Skeletal muscle cell (primary cell): ENCODE measurements at places on chromosomes 1 and 21.

GRCh38 chr1:179082333-179082998, 596 bp downstream of the TOR3A start:
- DNase-seq, result no peak

- DNase-seq, result peak; percentile 4
Measured at GRCh38 chr1:62144238-62144831, 50.3 kb upstream of the L1TD1 start.

DNA sequence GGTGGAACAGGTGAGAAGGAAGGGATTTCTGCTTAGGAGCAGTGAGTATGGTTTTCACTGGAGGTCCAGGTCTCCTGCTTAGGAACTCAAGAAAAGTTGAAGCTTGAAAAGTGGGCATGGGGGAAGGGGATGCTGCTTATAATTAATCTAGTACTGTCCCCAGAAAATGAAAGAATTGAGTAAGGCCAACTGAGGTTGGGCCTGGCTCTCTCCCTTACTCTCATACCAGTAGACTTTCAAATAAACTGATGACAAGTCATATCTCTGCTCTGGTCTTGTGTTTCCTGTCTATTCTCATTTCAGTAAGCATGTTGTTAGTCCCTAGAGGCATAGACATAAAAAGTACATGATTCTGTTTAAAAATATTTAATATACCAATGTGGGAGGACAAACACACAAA, 26.4 kb downstream of the CD48 start:
- DNase-seq, result no peak

DNA sequence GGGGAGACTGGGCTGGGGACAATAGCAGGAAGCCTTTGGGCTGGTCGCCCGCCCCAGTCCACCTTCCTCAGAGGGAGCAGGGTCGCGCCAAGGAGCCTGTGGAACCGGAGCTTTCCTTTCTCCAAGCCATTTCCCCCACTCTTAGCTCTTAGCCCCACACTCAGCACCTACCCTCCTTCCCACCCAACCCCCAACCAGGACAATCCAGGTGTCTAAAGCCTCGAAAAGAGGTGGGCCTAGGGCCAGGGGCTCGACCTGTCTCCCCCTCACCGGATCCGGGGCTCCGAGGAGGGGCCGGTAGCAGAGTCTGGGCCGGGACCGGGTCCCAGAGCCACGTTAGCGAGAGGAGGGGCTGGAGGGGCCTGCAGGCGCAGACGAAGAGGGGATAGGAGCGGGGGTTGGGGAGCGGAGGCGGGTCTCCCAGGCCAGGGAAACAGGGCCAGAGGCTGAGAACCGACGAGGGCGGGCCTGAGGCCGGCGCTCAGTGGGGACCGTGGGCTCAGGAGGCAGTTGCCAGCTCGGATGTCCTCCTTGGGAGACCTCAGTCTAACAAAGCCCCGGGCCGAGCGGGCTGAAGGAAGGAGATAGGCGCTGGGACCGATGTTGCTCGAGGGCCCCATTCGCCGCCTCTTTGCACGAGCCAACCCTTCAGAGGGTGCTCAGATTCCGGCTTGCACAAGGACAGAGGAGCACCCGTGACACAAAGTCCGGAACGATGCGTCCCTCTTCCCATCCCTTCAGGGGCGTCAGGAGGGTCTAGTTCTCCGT, 943 bp downstream of the SEMA6C start:
- DNase-seq, result no peak

- DNase-seq, result no peak
Measured at GRCh38 chr1:41915786-41916571, 2.7 kb downstream of the HIVEP3 start.

DNA sequence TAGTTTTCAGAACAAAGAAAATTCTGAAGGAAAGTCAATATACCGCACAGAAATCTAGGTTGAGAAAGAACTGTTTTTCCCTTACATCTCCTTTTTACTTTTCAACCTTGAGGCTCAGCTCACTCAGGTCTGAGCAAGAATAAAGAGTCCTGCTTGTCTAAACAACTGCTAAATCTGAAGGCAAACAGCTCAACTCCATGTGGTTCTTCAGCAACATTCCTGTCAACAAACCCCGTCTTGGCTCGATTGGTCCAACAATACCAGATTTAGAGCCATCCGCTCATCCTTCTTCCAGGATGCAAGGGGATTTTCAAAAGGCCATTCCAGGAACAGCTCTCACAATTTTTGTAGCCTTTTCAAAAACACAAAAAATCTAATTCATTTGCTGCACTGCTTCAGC, 119.8 kb downstream of the HLCS start:
- no peak for DNase-seq

DNA sequence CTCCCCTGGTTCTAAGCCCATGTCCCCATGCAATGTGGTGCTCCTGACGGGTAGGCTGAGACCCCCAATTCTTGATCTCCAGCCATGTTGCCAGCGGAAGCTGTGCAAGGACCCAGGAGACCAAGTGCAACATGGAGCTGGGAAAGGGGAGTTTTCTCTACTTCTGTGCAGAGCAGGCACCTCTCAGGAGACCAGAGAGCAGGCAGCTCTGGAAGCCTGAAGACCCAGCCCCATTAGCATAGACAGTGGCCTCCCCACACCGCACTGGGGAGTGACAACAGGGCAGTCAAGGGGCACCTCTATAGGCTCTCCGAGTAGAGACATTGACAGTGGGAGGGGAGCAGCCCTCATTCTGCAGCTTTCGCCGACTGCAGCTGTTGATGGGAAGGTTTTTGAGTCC, 410.2 kb downstream of the MATN1 start:
- no peak for DNase-seq

DNA sequence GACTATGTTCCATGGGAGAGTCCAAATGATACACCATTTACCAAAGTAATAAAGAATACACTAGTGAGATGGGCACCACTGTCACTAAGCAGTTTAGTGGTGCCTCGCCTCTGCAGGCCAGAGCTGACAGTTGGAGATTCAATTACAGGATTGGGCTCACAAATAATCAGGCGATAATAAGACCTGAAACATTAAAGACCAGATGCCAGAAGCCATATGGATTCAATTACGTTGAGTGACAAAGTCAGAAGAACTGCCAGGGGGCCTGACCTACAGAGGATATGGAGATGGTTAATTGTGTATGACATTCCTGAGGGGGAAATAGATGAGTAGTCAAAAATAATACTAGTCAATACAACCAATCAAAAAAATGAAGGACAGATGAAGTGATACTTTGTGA, 65.2 kb upstream of the ST6GALNAC5 start:
- no peak for DNase-seq

DNA sequence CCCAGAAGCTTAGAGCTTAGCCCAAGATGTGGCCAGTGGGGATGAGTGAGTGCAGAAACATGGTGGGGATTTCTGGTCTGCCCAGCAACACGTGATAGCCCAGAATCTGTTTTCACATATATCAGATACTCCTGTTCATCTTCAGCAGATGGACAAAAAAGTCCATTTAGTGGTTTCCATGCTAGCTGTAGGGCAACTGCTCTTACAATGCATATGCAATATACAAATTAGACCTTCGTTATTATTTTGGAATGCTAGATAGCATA, 96.9 kb upstream of the SGIP1 start:
- no peak for DNase-seq

GRCh38 chr1:223230161-223230881, 87.3 kb upstream of the TLR5 start:
- DNase-seq, result peak; percentile 48

GRCh38 chr1:167864392-167865032, 49.4 kb downstream of the ADCY10 start:
- DNase-seq, result no peak

DNA sequence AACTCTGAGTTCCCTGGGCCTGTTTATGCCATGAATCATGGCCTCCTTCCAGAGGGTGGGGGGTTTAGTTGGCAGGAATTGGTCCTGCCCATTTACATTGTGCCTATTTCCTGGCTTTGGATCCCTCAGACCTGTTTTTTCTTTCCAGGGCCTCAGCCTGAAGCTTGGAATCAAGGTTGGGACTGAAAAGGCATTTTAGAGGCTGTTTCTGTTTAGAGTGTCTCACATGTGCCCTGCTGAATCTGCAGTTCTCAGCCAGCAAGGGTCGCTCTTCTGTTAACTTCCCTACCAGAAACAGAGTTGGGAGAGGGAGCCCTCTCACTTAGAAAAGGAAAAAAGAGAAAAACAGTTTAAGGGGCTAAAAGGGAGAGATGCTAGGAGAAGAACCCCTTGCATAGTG, 191.1 kb downstream of the PTPRC start:
- no peak for DNase-seq

GRCh38 chr21:34280959-34281358, 82.8 kb upstream of the KCNE2 start:
- no peak for DNase-seq

DNA sequence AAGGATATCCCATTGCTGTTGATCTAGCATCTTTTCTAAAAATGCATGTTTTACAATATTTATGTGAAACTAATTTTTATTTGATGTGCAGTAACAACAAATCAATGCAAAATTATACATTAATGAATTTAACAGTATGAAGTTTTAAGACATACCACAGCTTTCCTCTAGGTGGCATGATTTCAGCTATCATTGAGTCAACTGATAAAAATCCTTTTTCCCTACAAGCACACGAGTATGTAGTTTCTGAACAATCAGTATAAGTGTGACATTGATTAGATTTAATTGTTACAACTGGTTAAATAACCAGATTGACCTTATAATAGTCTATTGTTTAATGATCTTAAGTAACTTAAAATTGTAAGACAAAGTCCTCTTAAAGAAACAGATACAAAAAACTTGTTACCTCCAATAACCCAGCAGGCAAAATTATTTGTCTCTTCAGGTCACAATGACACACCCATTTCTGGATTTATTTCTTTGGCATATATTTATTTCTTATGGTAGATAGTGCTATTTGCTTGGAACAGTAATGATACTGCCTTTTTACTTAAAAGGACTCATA, 5.8 kb upstream of the TGFB2 start:
- DNase-seq, result no peak
